Stimulated activated CD4-positive, alpha-beta T cell treated with anti-CD3 and anti-CD28 coated beads, TNF-alpha, amount 100 ng/mL, for 48 hours (primary cell): ENCODE measurements at places on chromosomes 4 and X.

DNA sequence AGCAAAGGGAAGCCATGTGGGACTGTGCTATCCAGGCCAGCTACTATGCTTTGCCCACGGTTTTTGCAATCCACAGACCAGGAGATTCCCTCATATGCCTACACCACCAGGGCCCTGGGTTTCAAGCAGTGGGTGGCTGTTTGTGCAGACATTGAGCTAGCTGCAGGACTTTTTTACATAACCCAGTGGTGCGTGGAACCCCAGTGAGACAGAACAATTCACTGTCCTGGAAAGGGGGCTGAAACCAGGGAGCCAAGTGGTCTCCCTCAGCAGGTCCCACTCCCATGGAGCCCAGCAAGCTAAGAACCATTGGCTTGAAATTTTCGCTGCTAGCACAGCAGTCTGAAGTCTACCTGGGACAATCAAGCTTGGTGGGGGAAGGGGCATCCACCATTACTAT, 959.9 kb downstream of the FSTL5 start:
- no peak for DNase-seq

- DNase-seq, result no peak
Measured at GRCh38 chrX:40652664-40653063, 5.3 kb upstream of the CXorf38 start.

DNA sequence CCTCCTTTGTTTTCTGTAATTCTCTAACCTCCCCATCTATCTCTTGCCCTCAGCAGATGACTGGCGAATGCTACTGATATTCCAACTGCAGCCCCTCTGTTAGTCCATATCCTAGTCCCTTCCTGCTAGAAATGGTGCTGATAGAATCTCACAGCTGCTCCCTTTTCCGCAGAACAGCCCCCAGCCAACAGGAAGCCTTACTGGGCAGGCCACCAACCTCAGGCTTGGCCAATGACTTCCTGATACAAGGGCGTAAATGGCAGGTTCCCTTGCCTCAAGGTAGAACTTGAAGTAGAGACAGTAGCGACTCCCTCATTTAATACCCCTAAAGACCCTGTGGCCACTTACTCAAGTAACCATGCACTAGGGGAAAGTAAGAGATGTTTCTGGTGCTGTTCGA, 26.7 kb upstream of the SLC2A9 start:
- no peak for DNase-seq

DNA sequence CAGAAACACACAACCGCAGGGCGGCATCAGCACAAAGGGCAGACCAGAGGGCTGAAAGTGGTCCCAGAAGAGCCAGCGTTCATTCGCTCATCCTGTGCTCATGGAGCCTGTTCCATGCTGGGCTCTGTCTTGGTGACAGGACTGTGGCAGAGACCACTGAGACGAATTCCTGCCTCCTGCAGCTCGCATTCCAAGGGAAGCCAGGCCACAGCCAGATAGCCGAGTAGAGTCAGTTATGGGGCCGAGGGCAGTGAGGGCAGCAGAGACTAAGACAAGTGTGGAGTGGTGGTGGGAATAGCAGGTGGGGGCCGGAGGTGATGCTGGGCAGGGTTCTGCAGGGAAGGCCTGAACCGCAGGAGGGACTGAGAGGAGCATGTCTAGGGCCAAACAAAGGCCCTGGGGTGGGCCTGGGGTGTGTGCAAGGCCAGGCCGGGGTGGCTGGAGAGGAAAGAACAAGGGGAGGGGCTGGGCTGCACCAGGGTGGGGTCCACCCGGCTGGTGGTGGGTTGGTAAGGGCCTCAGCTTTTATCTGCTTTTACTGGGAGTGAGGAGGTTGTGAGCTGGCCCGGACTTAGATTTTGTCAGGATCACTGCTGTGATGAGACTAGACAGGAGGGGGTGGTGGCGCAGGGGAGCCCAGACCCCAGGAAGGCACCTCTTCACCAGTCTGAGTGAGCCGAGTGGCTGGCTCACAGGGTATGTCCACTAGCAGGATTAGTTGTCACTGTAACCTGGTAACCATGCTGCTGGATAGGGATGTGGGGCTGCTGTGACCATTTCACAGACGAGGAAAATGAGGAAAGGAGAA, 6.3 kb downstream of the PSAPL1 start:
- no peak for DNase-seq
